ENCODE measurements at places on chromosomes 1 and 21.

- DNase-seq = no peak
Observed at GRCh38 chr1:204879351-204879750, 8.7 kb downstream of the NFASC start.

GRCh38 chr21:14878971-14879370, 185.8 kb downstream of the NRIP1 start:
- no peak for DNase-seq

- DNase-seq = no peak
Observed at GRCh38 chr1:194362327-194362726, 1175.9 kb upstream of the B3GALT2 start.

- DNase-seq = no peak
Observed at GRCh38 chr1:185595835-185596667, 138.1 kb upstream of the HMCN1 start.

- no peak for DNase-seq
Observed at GRCh38 chr1:182965861-182966260, 12.9 kb upstream of the SHCBP1L start.

DNA sequence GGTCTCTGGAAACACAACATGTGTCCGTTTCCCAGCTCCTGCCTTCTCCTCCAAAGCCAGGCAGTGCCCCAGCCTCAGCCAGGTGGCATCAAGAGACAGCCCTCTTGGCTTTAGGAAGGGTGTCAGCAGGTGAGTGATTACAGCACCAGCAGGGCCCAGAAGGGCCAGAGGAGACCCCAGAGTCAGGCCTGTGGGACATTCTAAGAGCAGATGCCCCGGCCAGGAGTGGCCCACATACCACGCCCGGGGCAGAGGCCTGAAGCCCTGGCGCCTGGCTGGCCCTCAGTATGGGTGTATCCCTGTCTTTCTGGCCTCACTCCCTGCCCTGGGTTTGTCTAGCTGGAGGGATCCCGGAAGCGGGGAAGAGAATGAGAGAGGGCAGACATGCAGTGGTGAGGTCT, 109.2 kb downstream of the CASZ1 start:
- no peak for DNase-seq

- no peak for DNase-seq
Observed at GRCh38 chr1:63612564-63612963, 19.4 kb downstream of the PGM1 start.

- no peak for DNase-seq
Observed at GRCh38 chr1:221910222-221910621, 168.3 kb upstream of the DUSP10 start.

GRCh38 chr1:92933459-92933858, 27.8 kb downstream of the DIPK1A start:
- no peak for DNase-seq

DNA sequence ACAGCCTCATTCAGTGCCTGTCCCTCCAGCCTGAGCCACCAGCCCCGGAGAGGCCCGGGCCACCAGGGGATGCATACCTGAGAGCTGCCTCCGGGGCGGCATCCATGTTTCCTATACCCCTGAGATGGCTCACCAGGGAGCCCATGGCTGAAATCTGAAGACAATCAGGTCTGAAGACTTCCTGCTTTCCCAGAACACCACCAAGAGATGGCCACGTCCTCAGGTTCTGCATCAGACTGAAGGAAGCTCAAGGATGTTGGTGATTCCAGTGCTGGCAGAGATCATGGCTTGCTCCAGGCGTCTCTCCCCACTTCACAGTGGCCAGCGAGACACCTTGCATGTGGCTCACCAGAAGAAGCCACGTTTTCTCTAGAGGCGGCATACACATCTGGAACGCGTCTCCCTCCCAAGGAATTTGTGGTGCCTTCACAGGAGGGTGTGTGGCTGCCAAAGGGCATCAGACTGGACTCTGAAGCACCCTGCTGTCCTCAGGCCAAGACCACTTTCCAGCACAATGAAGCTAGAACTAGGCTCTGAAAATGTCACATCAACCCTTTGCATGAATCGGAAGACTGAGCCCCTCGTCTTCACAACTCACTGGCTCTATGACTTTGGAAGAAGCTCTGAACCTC, 170.7 kb upstream of the IRF2BP2 start:
- DNase-seq = no peak

DNA sequence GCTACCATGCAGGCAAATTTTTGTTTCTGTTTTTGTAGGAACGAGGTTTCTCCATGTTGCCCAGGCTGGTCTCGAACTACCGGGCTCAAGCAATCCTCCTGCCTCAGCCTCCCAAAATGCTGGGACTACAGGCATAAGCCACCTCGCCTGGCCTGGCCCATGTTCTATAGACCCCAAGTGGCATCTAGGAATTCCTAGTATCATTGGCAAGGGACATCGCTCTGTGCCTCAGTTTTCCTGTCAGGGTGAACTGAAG, 14.5 kb downstream of the NES start:
- DNase-seq = no peak
